Epithelial cell of proximal tubule (primary cell): ENCODE measurements at places on chromosomes 6 and 20. TPM values are rescaled to one million over a fixed set of nuclear protein-coding genes. Genes with fewer than 3 reads are reported as not detected.

MROH8 gene
- total RNA-seq: 0.43 and 1.2 TPM in 2 replicates

APOM gene
- total RNA-seq: 0.72 and 0.81 TPM in 2 replicates

SLC25A27 gene
- 1.7 and 5.1 TPM in 2 replicates for total RNA-seq

IMPG1 gene
- total RNA-seq: not detected in 2 replicates

NTSR1 gene
- total RNA-seq: 0.29 TPM in 1 of 2 replicates, not detected in the other

SLC12A5 gene
- total RNA-seq: not detected in 2 replicates

DNMT3B gene
- 14.2 and 21.2 TPM in 2 replicates for total RNA-seq

TFAP2B gene
- total RNA-seq: 4.6 and 8.3 TPM in 2 replicates

TMEM170B gene
- 0.92 and 1.2 TPM in 2 replicates for total RNA-seq

ZSCAN23 gene
- total RNA-seq: 0.87 and 2.6 TPM in 2 replicates

BPIFB4 gene
- not detected in 2 replicates for total RNA-seq
